ENCODE measurements at places on chromosomes 5 and 9.

- no peak for DNase-seq
Observed at GRCh38 chr9:2469681-2470221, 151.8 kb upstream of the VLDLR start.

DNA sequence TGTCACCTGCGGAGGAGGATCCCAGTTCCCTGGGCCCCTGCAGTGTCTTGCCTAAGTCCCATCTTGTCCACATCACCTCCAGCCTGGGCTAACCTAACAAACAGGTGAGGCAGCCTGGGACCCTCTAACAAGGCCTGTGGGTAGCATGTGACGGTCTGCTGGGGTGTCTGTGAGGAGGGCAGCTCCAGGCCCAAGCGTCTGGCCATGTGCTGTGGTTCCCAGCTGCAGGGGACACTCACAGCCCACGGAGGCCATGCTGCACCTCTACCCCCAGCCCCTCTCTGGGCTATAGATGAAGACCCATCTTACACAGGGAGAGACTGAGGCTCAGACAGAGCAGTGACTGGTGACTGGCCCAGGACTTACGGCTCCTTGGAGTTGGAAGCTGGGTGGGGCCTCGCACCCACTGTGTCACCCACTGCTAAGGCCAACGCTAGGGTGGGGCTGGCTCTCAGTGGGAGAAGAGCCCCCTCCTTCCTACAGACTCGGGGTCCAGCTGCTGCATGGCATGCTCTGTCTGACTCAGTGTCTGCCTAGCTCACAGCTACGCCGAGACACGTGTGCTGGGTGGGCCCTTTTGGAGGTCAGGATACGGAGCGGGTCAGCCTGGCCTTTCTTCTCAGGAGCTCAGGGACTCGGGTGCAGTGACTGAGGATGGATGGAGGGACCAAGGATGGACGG is 40.8 kb upstream of the RNF130 start:
- DNase-seq, result no peak

- DNase-seq, result no peak
Observed at GRCh38 chr9:36738318-36738976, 165.8 kb downstream of the MELK start.

- DNase-seq, result no peak
Observed at GRCh38 chr9:134972140-134972539, 54.4 kb upstream of the FCN1 start.

DNA sequence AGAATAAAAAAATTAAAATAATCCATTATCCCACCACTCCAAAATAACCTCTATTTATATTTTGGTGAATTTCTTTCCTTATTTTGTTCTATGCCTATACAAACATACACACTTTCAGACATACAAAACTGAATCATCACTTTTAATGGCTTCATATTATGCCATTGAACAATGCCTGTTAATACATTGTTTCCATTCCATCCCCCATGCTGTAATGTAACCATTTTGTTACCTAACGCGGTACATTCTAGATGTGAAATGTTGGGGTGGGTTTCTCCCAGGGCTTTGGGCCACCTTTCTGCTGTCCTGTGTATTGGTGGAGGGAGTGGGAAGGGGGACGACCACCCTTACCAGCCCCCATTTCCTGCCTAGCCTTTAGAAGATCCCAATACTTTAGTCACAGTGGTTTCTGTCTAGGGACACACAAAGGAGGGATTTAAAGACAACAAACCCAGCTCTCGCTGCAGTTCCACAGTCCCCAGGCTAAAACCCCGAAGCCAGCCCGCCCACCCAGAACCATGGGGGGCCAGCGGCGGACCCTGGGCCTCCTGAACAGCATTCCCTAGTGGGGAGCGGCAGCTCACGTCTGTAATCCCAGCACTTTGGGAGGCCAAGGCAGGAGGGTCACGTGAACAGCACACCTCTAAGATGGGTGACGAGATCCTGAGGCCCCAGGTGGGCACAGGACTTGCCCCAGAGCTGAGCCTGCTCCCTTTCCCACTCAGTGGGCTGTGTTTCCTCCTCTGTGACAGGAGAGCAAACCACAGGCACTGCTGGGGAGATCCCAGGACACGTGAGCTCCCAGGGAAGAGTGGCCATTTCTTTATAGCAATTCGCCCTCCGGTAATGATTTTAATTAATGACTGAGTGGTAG is 56.9 kb upstream of the STXBP1 start:
- DNase-seq, result no peak

Measured in RWPE2 (cell line).